Brain pericyte (primary cell): ENCODE measurements at places on chromosomes 3 and 15.

DNA sequence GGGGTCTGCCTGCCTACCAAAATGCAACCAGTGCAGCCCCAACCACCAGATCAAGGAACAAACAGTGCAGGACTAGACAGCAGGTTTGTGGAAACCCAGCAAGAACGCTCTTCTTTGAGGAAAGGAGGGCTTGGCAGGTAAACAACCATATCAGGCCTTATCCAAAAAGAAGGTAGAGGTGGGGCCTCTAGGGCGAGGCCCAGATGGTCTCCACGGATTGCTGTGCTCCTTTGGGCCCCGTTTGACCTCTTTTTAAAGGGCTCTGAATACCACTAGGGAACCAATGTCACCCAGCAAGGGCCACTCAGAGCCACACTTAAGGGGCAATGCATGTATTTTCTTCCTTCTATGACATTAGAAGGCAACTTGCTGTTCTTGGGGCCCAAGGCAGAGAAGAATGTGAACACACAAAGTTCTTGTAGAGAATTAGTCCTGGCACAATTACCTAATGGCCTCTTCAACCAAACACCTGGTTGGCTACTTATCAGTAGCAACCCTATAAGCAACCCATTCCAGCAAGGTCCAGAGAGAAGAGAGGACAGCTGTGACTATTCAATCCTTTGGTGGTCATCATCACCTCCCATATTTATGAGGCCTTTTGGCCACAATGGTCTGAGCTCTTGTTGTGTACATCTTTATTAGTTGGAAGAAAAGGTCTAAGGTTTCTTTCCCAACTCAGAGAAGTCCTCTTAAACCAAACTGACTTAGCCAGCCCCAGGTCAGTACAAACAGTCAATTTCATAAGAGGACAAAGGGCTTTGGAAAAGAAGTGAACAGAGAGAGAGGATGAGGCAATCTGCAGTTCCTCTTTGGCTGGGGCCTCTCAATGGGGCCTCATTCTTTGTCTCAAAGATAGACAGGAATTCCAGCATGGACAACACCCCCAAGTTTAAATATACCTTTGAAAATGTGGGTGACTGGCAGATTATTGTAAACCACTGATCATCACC lies 36.0 kb downstream of the FOXP1 start:
- no peak for DNase-seq

GRCh38 chr3:104359546-104359945 lies 1007.2 kb upstream of the ALCAM start:
- peak; percentile 38 for DNase-seq

- no peak for DNase-seq
Observed at GRCh38 chr15:73655724-73656123, 22.5 kb upstream of the NPTN start.

GRCh38 chr15:62899090-62899493 lies 143.5 kb upstream of the TPM1 start:
- DNase-seq = no peak

DNA sequence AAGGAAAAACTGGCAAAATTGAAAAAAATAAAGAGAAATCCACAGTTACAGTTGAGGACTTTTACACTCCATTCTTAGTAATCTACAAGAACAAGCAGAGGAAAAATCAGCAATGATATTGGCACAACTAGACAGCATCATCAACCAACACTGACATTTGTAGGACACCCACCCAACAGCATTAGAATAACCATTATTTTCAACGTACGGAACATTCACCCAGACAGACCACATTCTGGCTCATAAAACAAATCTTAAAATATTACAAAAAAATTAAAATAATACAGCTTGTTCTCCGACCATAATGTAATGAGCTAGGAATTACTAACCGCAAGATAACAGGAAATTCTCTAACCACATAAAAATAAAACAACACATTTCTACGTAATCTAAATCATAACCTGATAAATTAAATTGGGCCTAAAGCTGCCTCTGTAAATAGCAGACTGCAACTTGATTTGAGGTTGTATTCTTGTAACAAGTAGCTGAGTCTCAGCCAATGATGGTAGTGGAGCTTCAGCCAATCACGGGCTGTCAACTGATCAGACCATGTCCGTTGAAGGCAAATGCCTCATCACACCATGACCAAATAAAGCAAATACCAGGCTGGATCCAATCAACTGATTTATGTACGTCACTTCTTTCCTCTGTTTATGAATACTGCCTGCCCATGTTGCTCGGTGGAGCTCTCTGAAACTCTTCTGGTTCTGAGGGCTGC lies 9.2 kb downstream of the PLSCR4 start:
- DNase-seq = no peak

DNA sequence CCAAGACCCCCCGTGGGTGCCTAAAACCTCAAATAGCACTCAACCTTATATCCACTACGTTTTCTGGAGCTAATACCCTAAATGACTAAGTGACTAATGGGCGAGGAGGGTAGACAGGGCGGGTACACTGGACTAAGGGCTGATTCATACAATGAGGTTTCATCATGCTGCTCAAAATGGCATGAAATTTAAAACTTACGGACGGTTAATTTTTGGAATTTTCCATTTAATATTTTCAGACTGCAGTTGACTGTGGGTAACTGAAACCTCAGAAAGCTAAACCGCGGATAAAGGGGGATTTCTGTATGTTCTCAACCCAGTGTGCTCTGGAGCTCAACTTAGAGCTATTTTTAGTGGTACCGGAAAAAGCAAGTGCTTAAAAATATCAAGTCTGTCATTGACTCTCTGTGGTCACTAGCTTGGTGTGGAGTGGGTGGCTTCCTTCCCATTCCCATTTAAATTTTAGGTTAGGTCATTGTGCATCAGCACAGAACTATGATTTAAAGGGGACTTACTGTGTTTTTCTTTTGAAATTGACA lies 72.9 kb downstream of the LRRC28 start:
- no peak for DNase-seq

DNA sequence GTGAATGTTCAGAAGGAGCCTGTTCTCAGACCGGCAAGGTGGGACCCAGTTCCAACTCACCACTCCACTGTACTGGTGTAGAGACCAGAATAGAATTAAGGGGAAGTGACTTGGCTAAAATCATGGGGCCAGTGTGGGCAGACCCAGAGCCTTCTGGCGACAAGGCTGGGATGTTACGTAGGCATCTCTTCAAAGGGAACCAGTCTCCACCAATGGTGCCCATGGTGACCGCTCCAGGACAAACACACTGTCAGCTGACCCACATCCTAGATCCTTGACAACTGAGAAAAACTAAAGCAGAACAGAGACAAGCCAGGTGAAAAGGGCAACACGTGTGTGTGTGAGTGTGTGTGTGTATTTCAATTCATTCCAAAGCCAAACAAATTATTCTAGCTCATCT lies 321.7 kb upstream of the FRG2C start:
- no peak for DNase-seq

GRCh38 chr15:33084661-33085060 lies 109.9 kb downstream of the FMN1 start:
- no peak for DNase-seq

- DNase-seq = no peak
Observed at GRCh38 chr3:55544219-55544618, 57.1 kb upstream of the WNT5A start.

- DNase-seq = no peak
Observed at GRCh38 chr3:172106989-172107388, 67.6 kb downstream of the FNDC3B start.
